ENCODE measurements at places on chromosomes 13 and 19.
A peak's percentile ranks its signal among the peaks of the same experiment; 100 is the strongest.

- peak; percentile 37 for DNase-seq
These were observed 3.3 kb downstream of the CFD start for GRCh38 chr19:862581-863314.

DNA sequence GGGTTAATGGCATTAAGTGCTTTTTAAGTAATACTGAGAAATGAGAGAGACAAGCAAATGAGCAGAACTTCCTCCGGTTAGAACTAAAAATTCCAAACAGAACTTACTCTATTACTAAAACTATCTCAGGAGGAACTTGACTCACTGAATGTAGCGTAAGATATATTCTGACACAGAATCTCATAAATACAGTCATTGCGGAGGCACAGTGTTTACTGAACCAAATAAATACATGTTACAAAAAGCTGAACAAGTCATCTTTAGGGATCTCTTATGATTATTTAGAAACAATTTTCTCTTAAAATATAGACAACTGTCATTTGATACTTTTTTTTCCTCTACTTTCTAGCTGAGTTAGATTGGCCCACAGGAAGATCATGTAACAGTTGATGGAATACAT, 283.1 kb downstream of the KLF12 start:
- DNase-seq, result no peak

GRCh38 chr19:13072188-13072908, 30.3 kb downstream of the LYL1 start:
- DNase-seq, result no peak

GRCh38 chr19:658059-658839, 4.8 kb downstream of the RNF126 start:
- no peak for DNase-seq

DNA sequence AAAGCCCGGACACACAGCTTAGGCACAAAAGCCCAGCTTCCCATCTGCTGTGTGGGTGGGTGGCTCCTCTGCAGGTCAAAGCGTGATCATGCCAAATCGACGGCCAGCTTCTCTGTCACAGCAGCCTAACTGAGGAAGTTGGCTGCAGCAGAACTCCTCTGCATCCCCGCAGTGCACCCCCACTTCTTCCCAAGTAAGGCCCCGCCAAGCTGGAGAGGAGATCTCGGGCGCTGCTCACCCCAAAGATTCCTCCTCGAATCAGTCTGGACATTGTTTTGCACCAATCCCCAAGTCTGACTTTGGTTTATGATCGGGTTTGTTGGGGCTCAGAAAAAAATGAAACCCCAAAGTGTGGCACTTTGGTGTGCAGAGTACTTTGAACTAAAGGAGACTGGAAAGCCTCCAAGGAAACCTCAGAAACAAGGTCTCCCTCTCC, 19.7 kb upstream of the CPB2 start:
- DNase-seq, result no peak

Measured in stimulated activated CD8-positive, alpha-beta memory T cell treated with anti-CD3 and anti-CD28 coated beads, Interleukin-15, amount 100 ng/mL, for 4 hours (primary cell).